AG09319 (cell line): ENCODE measurements at places on chromosomes 7 and 10.

DNA sequence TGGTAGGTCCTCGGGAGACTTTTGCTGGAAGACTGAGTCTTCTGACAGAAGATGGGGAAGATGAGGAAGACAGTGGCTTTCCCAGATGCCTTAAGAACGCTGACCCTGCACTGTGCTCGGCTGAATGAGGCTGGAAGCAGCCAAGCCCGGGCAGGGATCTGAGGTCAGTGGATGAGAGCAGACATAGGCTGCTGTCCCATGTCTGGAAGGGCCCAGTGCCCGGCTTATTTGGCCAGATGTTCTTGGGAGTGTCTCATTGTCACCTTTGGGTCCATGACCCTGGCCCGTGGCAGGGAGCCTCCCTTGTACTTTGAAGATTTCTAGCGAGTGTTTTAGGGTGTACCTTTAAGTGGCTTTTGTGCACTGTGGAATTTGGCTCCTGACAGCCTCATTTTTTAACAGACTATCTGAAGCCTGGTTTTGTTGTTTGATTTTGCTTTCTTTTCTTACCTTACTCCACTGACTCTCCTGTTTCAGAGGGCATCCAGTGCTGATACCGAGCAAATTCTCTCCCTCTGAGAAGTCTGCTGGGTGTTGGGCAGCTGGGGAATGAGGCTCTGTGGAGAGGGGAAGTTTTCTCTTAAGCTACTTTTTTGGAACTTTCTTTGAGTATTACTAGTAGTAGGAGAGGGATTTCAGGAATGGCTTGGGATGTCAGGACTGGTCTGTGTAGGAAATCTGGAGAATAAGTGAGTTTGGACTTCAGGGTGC, 61.4 kb downstream of the CREB5 start:
- DNase-seq: no peak

GRCh38 chr7:96328016-96328415, 6.1 kb upstream of the SLC25A13 start:
- no peak for DNase-seq

- no peak for DNase-seq
Measured at GRCh38 chr7:11911900-11912299, 79.9 kb upstream of the THSD7A start.

DNA sequence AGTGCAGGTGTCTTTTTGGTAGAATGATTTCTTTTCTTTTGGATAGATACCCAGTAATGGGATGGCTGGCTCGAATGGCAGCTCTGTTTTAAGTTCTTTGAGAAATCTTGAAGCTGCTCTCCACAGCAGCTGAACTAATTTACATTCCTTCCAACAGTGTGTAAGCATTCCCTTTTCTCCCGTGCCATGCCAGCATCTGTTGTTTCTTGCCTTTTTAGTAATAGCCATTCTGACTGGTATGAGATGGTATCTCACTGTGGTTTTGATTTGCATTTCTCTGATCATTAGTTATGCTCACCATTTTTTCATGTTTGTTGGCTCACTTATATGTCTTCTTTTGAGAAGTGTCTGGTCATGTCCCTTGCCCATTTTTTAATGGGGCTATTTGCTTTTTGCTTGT, 486.3 kb downstream of the GALNT17 start:
- no peak for DNase-seq

GRCh38 chr7:147869456-147869855, 721.1 kb upstream of the C7orf33 start:
- DNase-seq: no peak

DNA sequence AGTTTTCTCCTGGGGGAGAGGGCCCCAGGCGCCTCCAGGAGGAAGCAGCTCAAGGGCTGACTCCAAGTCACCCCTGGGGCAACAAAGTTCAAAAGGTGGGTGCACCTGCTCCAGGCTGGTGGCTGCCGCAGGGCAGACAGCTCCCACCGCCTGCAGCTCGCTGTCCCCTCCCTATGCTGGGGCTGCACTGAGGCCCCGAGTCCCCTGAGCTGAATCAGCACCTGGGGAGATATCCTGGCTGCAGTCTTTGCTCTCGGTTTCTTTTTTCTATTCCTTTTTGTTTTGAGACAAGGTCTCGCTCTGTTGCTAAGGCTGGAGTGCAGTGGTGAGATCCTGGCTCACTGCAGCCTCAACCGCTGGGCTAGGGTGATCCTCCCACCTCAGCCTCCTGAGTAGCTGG, 183.4 kb downstream of the DNAJB6 start:
- DNase-seq: no peak

GRCh38 chr7:155483868-155484325, 26.0 kb downstream of the EN2 start:
- DNase-seq: no peak

GRCh38 chr10:71998119-71998839, 34.1 kb downstream of the CHST3 start:
- DNase-seq: no peak

GRCh38 chr7:132092106-132092505, 484.2 kb downstream of the PLXNA4 start:
- DNase-seq: no peak
